ENCODE measurements at places on chromosomes 2 and 18.

DNA sequence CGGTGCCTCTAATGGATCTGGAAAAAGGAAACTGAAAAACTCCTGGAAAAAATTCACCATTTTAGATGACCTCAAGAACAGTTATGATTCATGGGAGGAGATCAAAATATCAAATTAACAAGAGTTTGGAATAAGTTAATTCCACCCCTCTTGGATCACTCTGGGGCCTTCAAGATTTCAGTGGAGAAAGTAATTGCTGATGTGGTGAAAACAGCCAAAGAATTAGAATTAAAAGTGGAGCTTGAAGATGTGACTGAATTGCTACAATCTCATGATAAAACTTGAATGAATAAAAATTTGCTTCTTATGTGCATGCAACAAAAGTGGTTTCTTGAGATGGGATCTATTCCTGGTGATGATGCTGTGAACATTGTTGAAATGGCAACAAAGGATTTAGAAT lies 974.4 kb upstream of the GYPC start:
- DNase-seq: no peak

DNA sequence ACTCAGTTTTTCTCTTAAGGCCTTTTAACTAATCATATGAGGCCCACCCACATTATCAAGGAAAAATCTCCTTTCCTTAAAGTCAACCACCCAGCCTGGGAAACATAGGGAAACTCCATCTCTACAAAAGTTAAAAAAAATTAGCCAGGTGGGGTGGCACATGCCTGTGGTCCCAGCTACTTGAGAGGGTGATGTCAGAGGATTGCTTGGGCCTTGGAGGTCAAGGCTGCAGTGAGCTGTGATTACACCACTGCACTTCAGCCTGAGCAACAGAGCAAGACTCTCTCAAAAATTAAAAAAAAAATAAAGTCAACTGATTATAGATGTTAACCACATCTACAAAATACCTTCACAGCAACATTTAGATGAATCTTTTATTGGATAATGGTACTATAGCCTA lies 5.8 kb downstream of the DPYSL5 start:
- DNase-seq: no peak

DNA sequence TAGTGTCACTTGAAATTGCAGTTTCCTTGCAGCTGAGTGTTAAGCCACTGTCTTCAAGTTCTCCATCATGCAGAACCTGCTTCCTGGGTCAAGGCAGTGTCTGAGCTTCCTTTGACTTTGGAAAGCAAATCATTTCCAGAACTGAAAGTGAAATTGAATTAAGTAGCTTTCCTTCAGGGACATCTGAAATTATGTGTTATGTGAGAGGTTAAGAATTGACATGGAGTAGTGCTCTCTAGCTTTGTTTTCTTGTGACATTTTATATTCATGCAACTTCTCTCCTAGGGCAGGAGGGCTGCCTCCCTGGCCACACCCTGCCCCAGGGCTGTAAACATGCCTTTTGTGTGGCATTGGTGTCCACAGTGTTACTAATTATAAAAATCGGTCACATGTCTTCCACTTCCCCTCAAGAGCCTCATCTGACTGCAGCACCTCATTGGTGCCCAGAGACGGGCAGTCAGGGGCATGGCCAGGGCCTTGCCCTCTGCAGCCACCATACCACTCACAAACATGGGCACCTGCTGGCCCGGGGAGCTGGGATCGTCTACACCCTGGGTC lies 14.4 kb downstream of the RAB12 start:
- DNase-seq: no peak

GRCh38 chr2:236338495-236339184 lies 74.4 kb upstream of the ASB18 start:
- peak; percentile 17 for DNase-seq

DNA sequence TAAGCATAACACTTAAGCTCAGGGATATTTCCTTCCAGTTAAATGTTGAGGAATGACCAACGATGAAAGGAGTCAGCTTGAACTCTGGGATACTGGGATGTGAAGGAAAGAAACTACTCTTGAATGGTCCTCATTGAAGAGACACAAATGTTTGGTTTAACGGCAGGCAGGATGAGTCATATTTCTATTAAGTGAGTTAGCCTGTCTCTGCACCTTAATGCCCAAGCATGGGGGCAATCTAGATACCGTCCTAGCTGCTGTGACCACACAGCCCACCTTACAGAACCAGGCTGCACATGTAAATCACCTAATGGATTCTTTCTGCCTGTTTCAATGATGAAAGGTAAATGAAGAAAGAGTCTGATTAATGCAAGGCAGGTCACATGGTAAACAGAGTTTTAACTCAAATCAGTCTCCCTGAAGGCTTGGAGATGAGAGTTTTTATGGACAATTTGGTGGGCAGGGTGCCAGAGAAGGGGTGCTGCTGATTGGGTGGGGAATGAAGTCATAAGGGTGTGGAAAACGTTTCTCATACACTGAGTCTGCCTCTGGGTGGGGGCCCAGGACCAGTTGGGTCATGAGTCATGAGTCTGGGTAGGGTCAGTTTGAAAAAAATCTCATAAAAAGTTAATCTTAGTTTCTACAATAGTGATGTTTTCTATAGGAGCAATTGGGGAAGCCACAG lies 144.6 kb upstream of the MMADHC start:
- DNase-seq: peak; percentile 94

DNA sequence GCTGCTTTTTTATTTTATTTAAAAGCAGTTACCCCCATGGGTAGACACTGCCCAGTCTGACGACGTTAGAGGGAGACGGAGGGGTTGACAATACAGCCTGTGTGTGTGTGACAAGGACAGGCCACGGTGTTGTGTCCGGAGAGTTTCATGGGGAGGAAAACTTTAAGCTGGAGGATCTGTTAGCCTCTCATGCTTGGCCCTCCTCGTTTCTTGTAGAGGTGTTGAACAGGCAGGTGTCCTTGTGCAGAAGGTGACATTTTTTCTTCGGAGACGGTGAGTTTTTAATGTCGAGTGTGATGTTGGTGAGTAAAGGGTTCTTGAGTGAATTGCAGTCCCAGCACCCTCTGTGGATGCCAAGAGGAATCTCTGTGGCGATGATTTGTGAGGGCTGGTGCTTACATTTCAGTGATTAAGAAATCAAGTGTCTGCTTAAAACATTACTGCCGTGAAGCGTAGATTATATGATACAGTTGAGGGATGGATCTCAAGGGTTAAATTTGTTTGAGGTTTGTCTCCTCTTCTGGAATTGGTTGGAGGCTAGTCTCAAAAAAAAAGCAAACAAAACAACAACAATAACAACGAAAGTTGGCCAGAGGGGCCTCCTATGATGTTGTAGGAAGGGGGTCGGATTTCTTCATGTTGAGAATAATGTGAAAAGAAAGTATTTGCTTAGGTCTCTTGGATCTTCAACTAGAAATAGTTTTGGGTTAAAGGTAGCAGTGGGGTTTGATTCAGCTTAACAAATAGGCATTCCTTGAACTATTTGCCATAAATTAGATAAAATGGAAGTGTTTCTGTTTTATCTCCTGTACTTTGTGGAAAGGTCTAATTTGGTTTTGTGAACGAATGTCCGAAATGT lies 1.6 kb downstream of the NCOA1 start:
- peak; percentile 4 for DNase-seq

DNA sequence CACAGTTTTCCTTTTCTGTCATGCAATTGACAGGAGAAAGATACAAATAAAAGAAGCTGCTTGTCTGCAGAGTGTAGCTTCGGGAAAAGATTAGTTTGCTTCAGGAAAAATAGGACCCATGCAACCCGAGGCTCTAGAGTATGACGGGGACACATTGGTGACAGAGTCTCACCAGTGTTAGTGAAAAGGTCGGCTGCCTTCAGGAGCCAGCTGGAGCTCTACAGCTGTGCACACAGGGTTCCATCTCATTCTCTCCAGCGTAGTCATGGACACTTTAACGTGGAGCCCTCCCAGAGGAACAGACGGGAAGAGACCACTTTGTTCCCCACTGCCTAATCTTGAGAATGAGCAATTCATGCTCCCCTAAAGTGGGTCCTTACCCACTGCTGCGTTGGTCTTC lies 42.9 kb downstream of the FECH start:
- DNase-seq: no peak
